Occipital lobe (tissue), 3 donors: ENCODE measurements at places on chromosomes 2 and 18.

DNA sequence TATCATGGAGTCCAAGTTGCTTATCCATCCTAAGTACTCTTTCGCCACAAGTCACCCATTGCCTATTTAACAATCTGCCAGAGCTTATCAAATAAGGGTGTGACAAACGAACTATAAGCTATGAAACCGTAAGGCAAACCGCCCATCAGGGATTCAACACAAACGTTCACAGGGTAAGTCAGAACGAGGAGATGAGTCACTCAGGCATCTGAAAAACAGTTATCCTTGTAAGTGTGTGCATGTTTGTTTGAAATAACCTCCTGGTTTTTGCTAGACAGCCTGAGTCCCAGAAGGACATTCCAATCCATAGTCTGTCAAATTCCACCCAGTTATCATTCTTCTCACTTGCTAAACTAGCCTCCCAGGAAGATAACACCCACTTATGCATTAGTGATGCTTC, 299.1 kb downstream of the PAX3 start:
- DNase-seq = no peak

- no peak for DNase-seq
Observed at GRCh38 chr2:105629634-105630033, 115.1 kb upstream of the NCK2 start.

DNA sequence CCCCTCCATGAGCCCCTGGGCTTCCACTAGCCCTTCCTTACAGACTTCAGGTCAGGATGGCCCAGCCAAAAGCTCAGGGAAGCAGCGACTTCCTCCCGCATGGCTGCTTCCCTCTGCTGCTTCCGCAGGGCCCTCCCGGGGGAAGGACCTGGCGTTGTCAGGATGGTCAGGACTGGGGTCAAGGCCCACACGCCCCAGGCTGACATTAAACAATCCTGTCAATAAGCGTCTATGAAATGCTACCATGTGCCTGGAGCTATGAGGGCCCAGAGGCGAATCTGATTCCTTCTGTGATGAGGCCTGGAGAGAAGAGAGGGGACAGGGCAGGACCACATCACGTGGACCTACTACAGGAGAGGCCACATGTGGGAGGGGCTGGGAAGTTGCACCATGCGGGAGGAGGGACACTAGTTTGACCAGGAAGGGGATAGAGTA, 17.3 kb downstream of the CYS1 start:
- no peak for DNase-seq

- DNase-seq = no peak
Observed at GRCh38 chr2:69989009-69989408, 27.6 kb upstream of the ASPRV1 start.

DNA sequence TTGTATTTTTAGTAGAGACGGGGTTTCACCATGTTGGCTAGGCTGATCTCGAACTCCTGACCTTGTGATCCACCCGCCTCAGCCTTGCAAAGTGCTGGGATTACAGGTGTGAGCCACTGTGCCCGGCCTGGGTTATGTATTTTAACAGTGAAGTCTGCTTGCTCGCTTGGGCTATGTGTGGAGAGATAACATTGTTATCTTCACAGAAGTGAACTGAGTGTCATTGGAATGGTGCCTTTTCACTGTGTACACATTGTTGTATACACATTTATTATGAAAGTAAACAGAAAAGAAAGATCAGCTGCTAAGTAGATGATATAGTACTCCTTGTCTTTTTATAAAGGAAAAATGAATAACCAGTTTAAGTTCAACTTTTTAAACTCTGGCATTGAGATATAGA, 30.4 kb downstream of the RNF138 start:
- no peak for DNase-seq

- DNase-seq = no peak
Observed at GRCh38 chr2:42171396-42171980, 2.3 kb downstream of the EML4 start.
